Fibroblast of the aortic adventitia (primary cell): ENCODE measurements at places on chromosomes 13 and 19. TPM values are rescaled to one million over a fixed set of nuclear protein-coding genes. Genes with fewer than 3 reads are reported as not detected.

Gene TEX26
- total RNA-seq: not detected in 2 replicates

Gene HSD17B14
- total RNA-seq: 3.6 and 25.5 TPM in 2 replicates

Gene HSH2D
- not detected in 2 replicates for total RNA-seq

Gene SYDE1
- 36.2 and 46.9 TPM in 2 replicates for total RNA-seq

Gene CCDC70
- total RNA-seq: not detected in 2 replicates

Gene FCAR
- not detected in 2 replicates for total RNA-seq
